Stimulated activated CD8-positive, alpha-beta memory T cell treated with anti-CD3 and anti-CD28 coated beads, Interleukin-7, amount 100 ng/mL, for 1 hour (primary cell): ENCODE measurements at places on chromosomes 16 and 17.
A peak's percentile ranks its signal among the peaks of the same experiment; 100 is the strongest.

DNA sequence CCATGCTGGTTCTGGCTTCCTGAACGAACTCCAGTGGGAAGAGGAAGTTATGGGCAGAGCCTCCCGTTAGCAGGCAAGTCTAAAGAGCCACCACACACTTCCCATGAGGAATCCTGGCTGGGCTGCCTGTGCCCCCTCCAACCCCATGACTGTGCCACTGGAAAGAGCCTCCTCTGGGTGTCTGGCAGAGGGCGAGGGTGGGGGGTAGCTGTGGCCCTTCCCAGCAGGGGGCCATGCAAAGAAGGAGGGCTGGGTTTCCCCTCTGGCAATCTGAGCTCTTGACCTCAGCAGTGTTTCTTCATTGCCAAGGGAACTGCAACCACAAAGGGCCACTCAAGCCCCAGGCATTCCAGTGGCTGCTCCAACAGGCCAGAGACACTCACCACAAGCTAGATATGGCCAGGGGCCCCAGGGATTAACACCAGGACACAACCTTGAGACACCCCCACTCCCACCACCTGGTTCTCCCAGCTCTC, 1.7 kb upstream of the RRAD start:
- DNase-seq = no peak

GRCh38 chr17:21513012-21513570, 136.9 kb downstream of the KCNJ12 start:
- DNase-seq = peak; percentile 46

- DNase-seq = no peak
Measured at GRCh38 chr16:24652209-24652712, 77.2 kb upstream of the TNRC6A start.

DNA sequence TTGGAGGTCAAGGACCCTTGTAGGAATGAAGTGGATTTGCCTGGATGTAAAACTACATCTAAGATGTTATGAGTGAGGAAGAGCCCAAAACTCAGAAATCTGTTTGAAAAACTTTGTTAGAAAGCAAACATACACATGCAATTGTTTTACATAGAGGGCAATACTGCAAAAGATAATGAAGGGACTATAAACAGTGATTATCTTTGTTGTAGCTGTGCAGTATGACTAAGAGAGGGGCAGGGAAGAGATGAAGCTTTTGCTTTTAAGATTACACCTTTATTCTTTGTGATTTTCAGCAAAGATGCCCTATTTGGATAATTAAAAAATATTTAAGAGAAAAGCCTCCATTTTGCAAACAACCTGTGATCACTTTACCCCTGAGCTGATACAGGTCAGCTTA, 839.9 kb upstream of the RBFOX1 start:
- DNase-seq = no peak

- no peak for DNase-seq
Measured at GRCh38 chr17:74156878-74157277, 46.6 kb upstream of the RPL38 start.

DNA sequence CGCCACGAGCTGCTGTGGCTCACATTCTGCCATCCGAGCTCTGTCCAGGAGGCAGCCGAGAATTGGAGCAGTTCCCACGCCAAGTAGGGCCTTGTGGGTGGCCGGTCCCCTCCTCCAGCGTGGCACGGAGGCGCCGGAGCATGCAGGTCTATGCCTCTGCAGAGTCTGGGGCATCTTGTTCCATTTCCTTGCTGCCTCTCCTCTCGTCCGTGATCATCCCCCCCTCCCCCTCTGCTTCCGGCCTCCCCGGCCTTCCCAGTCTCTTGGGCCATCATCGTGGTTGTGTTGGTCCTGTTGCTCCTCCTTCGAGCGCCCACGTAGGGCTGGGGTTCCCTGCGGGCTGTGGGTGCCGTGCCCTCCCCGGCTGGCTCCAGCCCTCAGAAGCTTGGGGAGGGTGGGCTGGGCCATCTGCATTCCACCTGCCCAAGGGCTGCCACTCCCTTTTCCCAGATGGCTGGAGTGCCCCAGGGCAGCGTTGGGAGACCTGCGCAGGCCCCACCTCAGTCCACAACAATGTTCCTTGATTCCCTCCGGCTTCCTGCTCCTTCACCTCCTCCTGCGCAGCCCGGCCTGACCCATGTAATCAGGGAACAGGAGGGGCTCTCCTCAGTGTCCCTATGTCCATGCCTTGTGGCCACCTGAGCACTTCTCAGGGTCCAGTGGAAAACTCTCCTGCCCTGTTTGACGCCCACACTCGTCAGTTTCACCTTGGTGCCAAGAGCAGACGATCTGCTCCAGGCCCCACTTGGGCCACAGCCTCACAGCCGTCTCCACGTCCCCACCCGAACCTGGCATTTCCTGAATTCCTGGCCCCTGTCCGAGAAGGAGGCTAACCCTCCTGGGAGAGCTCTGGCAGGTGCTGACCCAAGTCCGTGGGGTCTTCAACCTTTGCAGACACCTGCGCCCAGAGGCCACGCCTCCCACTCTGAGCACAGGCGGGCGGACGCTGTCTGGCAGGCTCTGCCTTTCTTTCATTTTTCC, 37.1 kb downstream of the BAIAP2 start:
- no peak for DNase-seq

DNA sequence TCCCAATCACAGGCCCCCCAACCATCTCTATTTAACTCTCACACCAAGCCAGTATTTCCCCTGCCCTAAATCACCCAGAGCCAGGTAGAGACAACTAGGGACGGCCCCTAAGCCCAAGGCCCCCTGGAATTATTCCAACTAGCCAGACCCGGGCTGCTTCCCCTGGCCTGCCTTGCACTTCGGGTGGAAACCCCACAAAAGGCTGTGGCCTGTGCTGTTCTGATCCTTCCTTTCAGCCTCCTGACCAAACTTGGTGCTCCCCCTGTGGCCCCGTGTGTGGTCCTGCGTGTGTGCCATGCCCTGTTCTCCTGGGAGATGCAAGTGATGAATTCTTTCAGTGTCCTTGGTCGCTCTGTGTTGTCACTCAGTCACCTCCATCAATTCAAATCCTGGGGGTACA, 14.9 kb downstream of the CCL17 start:
- no peak for DNase-seq

- no peak for DNase-seq
Measured at GRCh38 chr17:68379692-68380677, 77.3 kb downstream of the WIPI1 start.

DNA sequence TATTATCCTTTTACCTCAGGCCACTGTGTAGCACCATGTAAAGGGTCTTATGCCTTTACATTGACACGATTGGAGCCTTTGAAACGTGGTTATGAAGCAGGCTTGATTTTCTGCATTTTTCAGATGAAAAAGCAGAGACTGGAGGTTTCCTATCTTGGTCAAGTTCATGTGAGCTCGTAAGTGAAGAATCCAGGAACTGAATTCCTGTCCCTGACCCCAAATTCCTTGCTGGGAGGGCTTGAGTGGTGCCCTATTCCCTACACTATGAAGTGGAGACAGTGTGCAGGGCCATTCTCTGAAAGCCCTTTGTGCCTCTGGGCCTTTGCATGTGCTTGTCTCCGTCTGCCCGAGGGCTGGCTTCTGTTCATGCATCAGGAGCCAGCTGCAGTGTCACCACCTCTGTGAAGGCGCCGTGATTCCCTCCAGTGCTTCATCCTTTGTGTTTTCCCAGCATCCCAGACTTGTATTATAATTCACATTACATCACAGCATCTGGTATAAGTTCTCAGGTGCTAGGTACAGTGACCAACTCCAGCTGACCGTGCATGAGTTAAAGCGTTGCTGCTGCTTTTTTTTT, 181.1 kb downstream of the SNX29 start:
- no peak for DNase-seq

DNA sequence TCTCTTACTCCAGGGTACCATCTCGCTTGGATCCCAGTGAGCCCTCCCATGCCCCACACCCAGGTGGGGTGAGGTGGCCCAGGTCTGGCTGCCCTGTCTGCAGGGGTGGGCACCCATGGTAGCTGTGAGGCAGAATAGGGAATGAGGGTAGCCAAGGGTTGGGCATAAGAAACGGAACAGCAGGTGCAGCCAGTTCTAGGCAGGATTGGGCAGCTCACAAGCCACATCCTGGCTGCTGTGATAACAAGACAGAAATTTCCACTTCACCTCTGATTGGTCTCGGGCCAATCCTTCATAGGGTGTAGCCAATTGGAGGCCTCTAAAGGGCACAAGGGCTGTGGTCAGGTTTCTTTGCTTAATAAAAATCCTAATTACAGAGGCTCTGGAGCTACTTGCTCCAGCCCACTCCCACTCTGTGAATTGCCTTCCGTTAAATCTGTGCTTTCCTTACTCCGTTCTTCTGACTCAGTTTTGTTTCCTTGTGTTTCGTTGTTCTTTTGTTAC, 1.5 kb upstream of the ARHGDIG start:
- DNase-seq = no peak

GRCh38 chr17:34930283-34930682, 31.0 kb downstream of the CCT6B start:
- no peak for DNase-seq

GRCh38 chr17:40552806-40553693, 12.2 kb downstream of the CCR7 start:
- no peak for DNase-seq

GRCh38 chr17:4405699-4406098, 28.0 kb upstream of the SPNS3 start:
- no peak for DNase-seq

GRCh38 chr17:81163051-81163695, 2.1 kb upstream of the PVALEF start:
- no peak for DNase-seq

DNA sequence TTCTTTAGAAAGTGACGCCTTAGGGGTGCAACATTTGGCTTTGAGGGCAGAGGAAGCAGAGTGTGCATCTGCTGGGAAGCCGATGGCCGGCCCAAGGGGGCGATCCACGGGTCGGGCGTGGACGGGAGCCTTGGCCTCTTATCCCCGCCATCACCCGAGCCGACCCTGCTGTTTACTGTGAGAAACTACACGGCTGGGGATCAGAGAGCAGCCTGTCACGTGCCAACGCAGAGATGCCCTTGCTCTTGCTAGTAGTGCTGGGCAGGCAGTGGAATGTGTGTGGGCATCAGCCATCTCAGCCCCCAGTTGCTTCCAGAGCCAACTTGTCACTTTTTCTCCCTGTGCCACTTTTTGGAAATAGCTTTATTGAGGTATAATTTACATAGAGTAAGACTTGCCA, 26.7 kb upstream of the ITGB4 start:
- no peak for DNase-seq

DNA sequence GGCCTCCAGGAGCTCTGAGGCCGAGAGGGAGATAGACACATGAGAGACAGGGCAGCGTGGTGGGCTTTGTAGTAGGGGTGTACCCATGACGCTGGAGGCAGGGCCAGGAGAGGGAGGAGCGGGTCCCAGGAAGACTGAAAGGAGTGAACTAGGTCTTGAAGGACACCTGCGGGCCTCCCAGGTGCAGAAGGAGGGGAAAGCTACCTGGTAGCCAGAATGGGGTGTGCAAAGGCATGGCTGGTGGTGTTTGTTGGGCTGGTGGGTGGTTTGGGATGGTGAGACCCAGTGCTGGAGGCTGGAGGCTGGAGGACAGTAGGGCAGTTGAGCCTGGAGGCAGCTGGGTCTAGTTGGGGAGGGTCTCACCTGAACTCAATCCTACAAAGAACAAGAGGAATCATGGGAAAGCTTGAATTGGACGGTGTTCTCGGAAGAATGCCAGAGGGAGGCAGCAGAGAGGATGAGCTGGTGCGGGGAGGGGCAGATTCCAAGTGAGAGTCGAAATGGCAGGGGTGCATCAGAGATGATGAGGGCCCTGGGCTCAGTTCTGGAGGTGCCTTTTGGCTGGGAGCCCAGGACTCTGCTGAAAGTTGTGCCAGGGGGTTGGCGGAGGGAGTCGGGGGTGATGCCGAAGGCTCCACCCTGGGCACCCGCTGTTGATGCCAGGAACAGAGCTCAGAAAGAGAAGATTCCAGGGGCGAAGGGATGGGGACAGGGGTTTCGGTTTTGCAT, 21.2 kb downstream of the C1QTNF1 start:
- no peak for DNase-seq

GRCh38 chr16:1282324-1282973, 26.6 kb downstream of the TPSD1 start:
- no peak for DNase-seq

DNA sequence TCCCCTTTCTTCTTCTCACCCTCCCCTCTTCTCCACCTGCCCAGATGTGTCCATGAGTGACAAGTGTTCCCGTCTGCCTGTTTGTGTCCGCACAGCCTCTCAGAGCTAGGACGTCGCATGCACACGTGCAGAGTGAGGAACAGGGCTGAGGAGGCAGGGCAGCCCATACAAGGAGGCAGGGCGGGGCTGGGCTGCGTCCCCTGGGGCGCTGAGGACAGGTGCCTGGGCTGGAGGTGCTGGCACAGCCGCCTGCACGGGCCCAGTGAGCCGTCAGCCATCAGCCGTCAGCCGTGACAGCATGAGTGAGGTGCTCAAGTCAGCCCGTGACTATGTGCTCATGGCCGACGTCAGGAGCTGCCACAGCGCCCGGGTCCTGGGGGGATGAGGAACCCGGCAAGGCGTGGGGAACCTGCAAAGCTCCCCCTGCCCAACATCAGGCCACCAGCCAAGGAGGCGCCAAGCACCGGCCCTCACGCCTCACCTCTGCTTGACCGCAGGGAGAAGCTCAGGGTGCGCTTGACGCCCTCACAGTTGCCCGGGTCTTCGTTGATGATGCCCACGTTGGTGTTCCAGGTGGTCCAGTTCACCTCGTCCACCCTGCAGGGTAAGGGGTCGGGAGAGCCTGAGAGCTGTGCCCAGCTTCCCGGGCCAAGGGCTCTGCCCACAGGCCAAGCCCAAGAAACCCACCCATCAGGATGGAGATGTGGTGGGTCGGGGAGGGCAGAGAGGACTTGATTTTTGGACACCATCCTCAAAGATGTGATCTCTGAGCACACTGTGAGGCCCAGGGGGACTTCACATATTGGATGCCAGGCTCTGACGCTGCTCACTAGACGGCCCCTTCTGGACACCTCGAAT, 13.7 kb upstream of the TRPV3 start:
- DNase-seq = no peak

GRCh38 chr16:86142801-86143236, 243.9 kb downstream of the IRF8 start:
- DNase-seq = no peak

DNA sequence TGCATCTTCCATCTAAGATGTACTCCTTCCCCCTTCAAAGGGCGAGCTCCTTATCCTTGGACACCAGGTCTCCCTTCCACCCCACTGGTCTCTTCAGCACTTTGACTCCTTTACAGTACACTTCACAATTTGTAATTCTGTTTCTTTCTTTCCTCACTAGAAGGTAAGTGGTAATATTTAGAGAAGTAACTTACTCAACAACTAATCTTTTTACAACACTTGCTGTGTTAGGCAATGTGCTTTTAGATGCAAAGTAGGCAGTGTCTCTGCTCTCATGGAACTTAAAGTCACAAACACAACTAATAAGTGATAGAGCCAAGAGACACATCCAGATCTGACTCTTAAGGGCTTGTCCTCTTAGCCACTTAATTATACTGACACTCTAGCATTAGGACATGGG, 6.4 kb downstream of the SIAH1 start:
- no peak for DNase-seq

DNA sequence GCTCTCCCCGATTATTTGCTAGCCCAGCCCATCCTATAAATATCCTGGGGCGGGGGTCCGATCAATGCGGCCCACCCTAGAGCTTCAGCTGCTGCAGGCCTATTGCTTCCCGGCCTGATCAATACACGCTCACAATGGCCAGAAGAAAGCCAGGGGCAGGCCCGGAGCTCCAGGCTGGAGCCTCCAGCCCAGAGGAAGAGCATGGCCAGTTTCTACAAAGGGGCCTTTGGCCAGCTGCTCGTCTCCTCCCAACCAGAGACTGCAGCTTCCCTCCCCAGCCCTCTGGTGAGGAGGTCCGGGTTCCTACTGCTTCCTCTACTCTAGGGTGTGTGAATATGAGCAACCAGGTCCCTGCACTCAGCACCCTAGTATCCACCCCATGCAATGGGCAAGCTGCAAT, 36.7 kb downstream of the SALL1 start:
- DNase-seq = no peak
